HuH-7 (cell line): ENCODE measurements at places on chromosomes 3 and 15.

DNA sequence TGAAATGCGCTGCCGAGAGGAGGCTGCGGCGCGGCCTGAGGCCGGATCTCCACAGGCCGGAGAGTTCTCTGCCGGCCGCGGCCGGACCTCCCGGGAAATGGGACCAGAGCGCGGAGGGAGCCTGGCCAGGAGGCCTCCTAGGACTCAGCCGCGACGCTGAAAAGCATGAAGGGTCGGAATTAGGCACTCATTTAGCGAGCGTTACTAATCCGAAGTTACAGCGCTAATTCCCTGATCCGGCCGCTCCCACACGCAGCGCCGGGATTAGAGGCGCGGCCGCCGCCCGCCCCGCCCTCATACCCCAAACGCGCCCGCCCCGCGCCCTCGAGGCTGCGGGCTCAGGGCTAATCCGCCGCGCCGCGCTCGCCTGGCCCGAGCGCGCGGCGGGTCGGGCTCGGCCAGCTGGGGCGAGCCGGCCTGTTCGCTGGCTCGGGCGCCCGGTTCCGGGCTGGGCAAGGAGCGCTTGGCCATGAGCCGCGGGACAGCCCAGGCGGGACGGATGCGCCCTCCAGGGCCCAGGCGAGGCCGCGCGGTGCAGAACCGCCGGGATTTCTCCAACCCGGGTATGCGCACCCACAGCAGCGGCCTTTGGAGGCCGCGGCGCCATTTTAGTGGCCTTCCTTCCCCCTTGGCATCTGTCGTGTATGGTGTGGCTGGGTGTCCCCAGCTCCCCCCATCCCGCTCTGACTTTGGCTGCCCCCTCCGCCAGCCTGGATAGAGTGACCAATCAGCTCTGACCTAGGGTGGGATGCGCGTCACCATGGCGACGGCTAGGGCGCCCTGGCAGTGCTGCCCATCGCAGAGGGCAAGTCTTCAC lies 36.8 kb upstream of the POLG start:
- DNase-seq: no peak

- no peak for DNase-seq
Measured at GRCh38 chr3:119258915-119259314, 18.2 kb upstream of the B4GALT4 start.

DNA sequence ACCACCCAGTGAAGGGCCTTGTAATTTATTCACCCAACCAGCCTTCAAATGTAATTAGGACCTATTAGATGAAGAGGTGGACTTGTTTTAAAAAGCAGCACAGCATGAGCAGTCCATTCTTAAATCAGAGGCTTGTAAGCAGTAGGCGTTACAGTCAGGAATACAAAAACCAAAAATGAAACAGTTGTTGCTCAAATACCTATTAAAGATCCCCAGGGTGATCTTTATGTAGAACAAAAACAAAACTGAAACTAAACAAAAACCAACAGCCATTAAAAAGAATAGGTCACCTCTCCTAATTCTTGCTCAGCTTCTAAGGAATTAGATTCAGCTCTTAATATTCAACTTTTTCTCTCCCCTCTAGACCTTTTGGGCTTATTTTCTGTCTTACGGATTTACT lies 104.9 kb upstream of the ST8SIA2 start:
- DNase-seq: no peak

DNA sequence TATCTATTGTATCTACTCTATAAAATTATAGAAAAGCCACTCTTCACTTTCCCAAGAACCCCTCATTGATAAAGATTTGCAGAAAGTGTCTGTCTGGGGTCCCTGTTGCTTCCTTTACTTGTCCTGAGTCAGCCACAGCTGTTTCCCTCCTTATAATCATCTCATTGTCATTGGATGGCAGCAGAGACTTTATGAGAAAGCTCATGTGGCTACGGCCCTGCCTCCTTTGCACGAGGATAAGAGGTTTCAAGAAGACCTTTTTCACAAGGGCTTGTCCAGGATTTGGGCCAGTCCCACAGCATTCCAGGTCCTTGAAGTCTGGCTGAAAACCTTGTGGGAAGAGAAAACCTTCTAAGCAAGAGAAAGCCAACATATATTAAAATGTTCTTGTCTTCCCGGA lies 41.9 kb upstream of the THBS1 start:
- DNase-seq: no peak

DNA sequence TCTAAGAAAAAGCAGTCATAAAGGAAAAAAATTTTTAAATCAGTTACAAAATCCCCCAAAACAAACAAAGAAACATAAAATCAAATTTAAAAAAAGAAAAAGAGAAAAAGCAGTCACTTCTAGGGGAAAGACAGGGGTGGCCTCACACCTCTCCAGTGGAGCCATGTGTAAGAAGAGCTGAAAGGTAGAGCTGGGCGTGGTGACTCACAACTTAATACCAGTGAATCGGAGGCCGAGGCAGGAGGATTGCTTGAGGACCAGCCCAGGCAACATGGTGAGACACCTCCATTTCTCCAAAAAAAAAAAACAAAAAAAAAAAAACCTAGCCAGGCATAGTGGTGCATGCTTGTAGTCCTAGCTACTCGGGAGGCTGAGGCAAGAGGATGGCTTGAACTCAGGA lies 14.7 kb downstream of the MESD start:
- no peak for DNase-seq

GRCh38 chr3:61650276-61650675 lies 88.9 kb downstream of the PTPRG start:
- DNase-seq: no peak

DNA sequence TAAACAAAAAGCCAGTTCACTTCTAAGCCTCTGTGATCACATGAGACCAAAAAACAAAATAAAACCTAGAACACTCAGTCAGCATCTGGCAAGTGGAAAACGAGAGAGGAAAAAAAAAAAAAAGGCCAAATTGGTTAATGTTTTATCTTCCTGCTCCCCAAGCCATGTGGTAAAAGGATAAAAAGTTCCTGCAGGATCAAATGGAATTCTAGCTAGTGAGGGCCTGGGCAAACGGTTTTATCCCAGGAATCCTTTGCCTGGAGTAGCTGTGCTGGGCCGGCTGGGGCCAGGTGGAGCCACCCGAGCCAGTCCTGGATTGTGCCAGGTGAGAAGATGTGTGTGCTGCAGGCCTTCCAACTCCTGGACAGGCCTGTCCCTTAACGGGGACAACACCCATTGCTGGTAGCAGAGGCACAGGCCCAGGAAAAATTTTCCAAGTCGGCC lies 13.2 kb downstream of the SMAD6 start:
- no peak for DNase-seq

- DNase-seq: no peak
Measured at GRCh38 chr15:97815835-97816234, 144.7 kb upstream of the ARRDC4 start.

GRCh38 chr3:109478614-109479013 lies 141.3 kb upstream of the DPPA4 start:
- DNase-seq: no peak

DNA sequence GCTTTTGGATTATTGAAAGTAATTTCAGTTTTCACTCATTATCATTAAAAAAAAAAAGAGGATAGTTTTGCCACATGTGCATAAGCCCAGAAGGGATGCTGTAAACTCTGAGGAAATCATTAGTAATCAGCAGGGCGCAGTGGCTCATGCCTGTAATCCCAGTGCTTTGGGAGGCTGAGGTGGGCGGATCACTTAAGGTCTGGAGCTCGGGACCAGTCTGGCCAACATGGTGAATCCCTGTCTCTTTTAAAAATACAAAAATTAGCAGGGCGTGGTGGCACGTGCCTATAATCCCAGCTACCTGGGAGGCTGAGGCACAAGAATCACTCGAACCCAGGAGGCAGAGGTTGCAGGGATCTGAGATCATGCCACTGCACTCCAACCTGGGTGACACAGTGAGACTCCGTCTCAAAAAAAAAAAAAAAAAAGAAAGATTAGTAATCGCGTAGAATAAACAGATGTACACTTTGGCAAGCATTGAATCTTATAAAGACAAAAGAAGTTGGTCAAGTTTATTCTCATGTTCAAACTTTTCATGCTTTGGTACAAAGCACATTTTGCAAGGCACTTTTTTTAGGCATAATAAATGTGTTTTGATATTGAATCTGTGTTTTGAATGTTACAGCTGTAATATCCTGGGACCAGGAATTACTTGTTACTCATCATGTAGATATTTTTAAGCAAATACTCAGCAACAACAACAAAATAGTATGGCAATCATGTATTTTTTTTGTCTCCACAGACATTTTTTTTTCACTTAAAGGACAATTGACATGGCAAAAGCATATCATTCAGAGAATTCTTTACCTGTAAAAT lies 93.2 kb upstream of the AGTR1 start:
- DNase-seq: no peak

GRCh38 chr15:44033894-44034293 lies 161.2 kb downstream of the FRMD5 start:
- DNase-seq: no peak

GRCh38 chr3:15215996-15216395 lies 9.9 kb downstream of the CAPN7 start:
- no peak for DNase-seq

GRCh38 chr15:34437687-34438086 lies at the start of gene GOLGA8A:
GOLGA8A (minus strand) TSS chr15:34437808; CDS start chr15:34389691, 48,117 bp downstream.
- DNase-seq: no peak

DNA sequence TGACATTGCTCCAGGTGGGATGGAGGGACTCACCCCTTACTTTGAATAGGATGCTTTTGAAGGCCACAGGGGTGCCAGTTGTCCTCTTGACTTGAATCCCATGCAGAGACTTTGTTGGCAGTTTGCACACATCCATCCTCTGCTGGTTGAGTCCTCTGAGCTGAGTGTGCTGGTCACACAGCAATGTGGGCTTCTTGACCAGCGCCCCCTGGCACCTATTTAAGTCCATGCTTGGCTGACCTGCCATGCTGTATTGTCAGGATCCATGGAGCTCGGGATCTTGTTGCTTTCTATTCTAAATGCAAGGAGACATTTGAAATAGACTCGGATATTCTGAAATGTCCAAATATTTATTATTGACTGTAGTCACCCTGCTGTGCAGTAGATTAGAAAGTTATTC lies 19.8 kb downstream of the RAB7A start:
- no peak for DNase-seq

DNA sequence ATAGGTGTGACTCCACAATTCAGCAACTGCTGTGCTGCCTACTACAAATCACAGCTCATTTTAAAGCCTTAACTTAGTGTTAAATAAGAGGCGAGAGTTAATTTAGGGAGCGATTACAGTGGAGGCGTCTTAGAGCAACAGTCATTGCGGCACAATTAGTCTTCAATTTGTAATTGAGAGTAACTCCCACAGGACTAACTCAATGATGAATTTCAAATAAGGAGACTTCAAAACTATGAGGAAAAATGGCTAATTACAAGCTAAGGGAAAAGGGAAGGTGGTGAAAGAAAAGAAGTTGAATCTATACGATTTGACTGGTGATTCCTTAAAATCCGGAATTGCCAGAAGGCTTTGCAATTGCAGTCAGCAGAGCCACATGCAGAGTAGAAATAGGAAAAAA lies 63.7 kb upstream of the FOXB1 start:
- no peak for DNase-seq

- DNase-seq: no peak
Measured at GRCh38 chr3:159441279-159441678, 547.4 kb upstream of the IL12A start.

- DNase-seq: peak; percentile 11
Measured at GRCh38 chr3:159627634-159628033, 361.0 kb upstream of the IL12A start.

DNA sequence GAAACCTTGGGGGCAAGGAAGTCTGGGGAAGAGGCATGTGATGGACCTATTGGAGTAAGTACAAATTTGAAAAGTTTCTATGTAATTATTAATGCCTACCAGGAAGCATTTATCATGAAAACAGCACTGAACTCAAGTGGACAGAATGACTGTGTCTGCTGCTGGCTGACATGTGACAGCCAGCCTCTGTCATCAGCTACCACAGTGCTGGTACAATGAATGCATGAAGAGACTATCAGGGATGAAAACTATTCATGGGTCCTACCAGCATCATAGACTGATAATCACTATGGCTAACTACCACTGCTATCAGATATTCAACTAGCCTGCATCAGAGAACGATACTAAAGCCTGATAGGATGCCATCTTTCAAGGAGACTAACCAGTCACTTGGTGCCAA lies 193.5 kb downstream of the RAP2B start:
- no peak for DNase-seq

DNA sequence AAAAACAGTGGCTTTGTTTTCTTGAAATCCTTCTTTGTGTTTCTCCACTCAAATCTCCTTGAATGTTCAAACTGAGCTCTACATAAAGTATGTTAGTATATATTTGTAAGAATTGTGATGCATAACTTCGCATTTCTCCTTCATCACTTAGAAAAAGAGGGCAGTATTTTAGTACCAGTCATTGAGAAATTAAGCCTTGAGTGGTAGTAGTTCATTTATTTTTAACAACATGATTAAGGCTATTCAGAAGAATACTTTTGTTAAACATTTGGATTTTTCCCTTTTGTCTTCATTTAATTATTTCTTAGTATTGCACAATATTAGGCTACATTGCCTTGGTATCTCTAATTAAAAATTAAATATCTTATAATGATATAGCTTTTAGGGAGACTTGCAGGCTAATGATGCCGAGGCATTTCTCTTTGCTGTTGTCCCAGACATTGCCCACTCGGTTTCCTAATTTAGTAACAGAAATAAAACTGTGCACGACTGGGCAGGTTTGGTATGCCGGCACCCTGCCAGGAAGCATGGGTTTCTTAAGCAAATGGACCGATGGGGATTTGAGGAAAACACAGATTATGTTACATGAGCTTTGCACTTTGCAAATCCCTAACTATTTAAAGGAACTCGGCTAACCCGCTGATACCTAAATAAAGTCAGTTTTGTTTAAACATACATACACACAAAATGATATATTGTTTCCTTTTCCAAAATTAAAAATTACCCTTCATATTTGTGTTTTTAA lies 54.7 kb downstream of the LRRC28 start:
- no peak for DNase-seq

GRCh38 chr3:77460326-77460725 lies 420.4 kb downstream of the ROBO2 start:
- DNase-seq: no peak

- no peak for DNase-seq
Measured at GRCh38 chr3:78794431-78794830, 973.4 kb downstream of the ROBO1 start.

DNA sequence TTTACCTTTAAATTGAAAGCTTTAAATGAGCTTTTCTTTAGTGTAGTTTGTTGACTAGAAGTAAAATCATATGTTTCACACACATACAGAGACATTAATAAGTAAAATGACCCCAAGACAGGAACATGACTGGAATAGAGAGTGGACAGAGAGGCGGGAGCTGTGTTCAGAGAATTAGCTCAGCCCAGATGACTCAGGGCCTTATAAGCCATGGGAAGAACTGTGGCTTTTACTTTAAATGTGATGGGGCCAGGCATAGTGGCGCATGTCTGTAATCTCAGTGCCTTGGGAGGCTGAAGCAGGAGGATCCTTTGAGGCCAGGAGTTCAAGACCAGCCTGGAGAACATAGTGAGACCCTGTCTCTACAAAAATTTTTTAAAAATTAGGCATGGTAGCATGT lies 26.7 kb downstream of the SACM1L start:
- DNase-seq: no peak

GRCh38 chr3:113285226-113285625 lies 73.9 kb downstream of the BOC start:
- DNase-seq: no peak

- DNase-seq: no peak
Measured at GRCh38 chr3:155219106-155219505, 74.4 kb downstream of the STRIT1 start.
